ENCODE measurements at places on chromosomes 16 and 17. TPM values are rescaled to one million over a fixed set of nuclear protein-coding genes. Genes with fewer than 3 reads are reported as not detected.

- DNase-seq = no peak
These were observed 506.2 kb downstream of the WWOX start for GRCh38 chr16:78605548-78606101.

GRCh38 chr17:37488009-37488604, 1.6 kb upstream of the DUSP14 start:
- DNase-seq = no peak

GRCh38 chr16:58620396-58620795, 9.2 kb downstream of the CNOT1 start:
- no peak for DNase-seq

DNA sequence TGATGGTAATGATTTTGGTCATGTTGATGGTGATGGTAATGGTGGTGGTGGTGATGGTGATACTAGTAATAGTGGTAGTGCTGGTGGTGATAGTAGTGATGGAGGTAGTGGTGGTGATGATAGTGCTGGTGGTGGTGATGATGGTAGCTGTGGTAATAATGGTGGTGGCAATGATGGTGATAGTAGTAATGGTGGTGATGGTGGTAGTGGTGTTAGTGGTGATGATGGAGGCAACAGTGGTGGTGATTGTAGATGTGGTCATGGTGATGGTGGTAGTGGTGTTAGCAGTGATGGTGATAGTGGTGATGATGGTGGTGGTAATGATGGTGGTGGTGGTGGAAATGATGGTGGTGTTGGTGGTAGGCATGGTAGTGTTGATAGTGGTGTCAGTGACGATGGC, 127.0 kb upstream of the RPL38 start:
- DNase-seq = no peak

DNA sequence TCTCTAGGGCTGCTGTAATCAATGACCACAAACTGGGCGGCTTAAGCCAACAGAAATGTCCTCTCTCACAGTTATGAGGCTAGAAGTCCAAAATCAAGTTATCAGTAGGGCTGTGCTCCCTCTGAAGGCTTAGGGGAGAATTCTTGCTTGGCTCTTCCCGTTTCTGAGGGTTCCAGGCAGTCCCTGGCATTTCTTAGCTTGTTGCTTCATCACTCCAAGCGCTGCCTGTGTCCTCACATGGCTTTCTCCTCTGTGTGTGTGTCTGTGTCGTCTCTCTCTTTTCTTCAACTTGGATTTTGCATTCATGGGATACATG, 13.7 kb upstream of the CDC42EP4 start:
- DNase-seq = no peak

DNA sequence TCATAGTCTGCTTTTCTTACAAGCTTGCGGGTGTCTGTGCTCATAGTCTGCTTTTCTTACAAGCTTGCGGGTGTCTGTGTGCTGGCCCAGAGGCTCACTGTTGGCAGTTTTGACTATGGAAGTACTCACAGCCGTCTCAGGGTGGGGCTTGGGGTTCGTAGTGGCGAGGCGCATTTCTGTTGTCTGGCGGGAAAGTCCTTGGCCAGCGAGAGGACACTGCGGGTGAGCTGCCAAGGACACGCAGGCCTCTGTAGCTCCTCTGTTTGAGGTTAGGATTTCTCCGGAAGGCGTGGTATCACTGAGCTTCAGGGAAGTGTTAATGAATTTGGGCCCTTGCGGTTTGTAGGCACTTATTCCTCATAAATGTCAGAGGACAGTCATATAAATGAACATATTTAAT, 13.5 kb downstream of the TBCD start:
- no peak for DNase-seq

DNA sequence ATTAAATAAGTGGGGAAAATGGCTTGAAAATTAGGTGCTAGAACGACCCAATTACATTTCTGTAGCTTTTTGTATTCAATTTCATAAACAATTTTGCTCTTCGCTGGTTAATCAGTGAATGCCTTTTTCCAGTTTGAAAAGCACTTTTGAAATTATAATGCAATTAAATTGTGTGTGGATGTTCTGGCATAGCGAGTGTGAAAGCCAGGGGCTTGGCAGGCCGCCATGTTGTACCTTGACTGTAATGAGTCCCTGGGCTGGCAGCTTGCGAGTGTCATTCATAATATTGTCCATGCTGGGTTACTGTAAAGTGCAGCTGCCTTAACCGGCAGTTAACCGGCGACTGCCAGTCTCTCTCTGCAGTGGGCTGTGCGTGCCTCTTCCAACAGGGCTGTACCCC, 177.8 kb downstream of the CCDC182 start:
- peak; percentile 40 for DNase-seq

- DNase-seq = no peak
These were observed 9.4 kb downstream of the MAP3K14 start for GRCh38 chr17:45307290-45308015.

GRCh38 chr16:55495616-55496289, 13.1 kb upstream of the LPCAT2 start:
- no peak for DNase-seq

GRCh38 chr17:28938552-28938951, 12.8 kb downstream of the PHF12 start:
- DNase-seq = no peak

DNA sequence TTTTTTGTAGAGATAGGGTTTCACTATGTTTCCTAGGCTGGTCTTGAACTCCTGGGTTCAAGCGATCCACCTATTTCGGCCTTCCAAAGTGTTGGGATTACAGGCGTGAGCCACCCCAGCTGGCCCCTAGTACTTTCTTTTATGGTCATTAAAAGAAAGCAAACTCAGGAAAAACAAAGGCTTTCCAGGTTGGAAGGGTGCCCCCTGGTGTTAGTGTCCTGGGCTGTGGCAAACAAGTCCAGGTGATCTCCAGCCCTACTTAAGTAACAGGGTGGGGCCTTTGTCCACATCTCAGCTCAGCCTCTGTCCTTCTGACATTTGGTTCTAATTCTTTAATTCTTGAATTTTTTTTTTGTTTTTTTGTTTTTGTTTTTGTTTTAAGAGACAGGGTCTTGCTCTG, 6.9 kb downstream of the IGFBP4 start:
- no peak for DNase-seq

DNA sequence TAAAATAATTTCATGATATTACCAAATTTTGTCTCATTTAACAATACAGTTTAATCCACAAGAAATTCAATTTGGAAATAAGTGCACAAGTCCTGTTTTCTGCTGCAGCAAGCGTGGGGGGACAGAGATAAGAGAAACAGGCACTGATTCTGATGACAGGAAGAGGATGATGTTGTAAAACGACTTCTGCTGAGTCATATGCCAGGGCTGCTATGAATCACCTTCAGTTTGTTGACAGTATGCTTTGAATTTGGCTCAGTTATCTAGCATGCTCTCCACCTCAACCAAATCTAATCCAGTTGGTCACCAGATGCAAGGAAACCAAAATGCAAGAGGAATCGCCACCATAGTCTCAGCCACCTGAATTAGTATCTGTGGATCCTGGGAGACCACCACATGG, 244.1 kb upstream of the MON1B start:
- no peak for DNase-seq

- DNase-seq = no peak
These were observed 32.2 kb downstream of the FAM222B start for GRCh38 chr17:28810437-28810836.

GRCh38 chr16:17313793-17314547, 156.8 kb downstream of the XYLT1 start:
- no peak for DNase-seq

CCL22 gene
- total RNA-seq = not detected

KRTAP2-2 gene
- not detected for total RNA-seq

HCRT gene
- not detected for total RNA-seq

NEUROD2 gene
- total RNA-seq = not detected

All from left ventricle myocardium inferior (tissue), 1 donor.